LHCN-M2 (cell line): ENCODE measurements at places on chromosomes 13 and 19. TPM values are rescaled to one million over a fixed set of nuclear protein-coding genes. Genes with fewer than 3 reads are reported as not detected.
A peak's percentile ranks its signal among the peaks of the same experiment; 100 is the strongest.

Gene PRDX2
- 101 and 124 TPM in 2 replicates for total RNA-seq

Gene WASF3
- 7.6 and 8.3 TPM in 2 replicates for total RNA-seq

DNA sequence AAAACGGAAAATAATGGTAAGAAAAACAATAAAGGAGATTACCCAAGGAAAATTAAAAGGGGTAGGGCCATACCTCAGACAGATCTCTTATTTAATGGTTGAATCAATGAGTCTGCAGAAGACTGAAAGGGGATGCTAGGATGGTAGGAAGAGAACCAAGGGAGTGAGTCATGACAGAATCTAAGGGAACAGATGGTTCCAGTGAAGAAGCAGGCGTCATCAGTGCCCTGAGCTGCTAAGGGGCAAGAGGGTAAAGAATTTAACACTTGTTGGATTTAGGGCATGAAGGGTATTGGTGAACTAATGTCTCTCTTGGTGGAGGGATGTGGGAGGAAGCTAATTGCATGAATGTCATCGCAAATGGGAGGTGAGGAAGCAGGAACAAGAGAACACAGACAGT lies 329.2 kb upstream of the TSHZ3 start:
- peak; percentile 76 for DNase-seq

- peak; percentile 70 for DNase-seq
Measured at GRCh38 chr13:97194479-97194878, 27.7 kb upstream of the MBNL2 start.

- DNase-seq, result no peak
Measured at GRCh38 chr13:28494504-28494777, 487 bp downstream of the FLT1 start.

- peak; percentile 27 for DNase-seq
Measured at GRCh38 chr19:32404933-32405430, 588 bp upstream of the DPY19L3 start.

Gene MAN2B1
- total RNA-seq, result 48.1 and 73.8 TPM in 2 replicates

- no peak for DNase-seq
Measured at GRCh38 chr19:5996102-5996501, 18.2 kb upstream of the RANBP3 start.

GRCh38 chr19:24099829-24100228 lies 12.8 kb downstream of the ZNF254 start:
- DNase-seq, result no peak

Gene PSG5
- total RNA-seq, result 0.52 and 0.64 TPM in 2 replicates

- no peak for DNase-seq
Measured at GRCh38 chr13:20672772-20673171, 30.7 kb upstream of the IL17D start.

DNA sequence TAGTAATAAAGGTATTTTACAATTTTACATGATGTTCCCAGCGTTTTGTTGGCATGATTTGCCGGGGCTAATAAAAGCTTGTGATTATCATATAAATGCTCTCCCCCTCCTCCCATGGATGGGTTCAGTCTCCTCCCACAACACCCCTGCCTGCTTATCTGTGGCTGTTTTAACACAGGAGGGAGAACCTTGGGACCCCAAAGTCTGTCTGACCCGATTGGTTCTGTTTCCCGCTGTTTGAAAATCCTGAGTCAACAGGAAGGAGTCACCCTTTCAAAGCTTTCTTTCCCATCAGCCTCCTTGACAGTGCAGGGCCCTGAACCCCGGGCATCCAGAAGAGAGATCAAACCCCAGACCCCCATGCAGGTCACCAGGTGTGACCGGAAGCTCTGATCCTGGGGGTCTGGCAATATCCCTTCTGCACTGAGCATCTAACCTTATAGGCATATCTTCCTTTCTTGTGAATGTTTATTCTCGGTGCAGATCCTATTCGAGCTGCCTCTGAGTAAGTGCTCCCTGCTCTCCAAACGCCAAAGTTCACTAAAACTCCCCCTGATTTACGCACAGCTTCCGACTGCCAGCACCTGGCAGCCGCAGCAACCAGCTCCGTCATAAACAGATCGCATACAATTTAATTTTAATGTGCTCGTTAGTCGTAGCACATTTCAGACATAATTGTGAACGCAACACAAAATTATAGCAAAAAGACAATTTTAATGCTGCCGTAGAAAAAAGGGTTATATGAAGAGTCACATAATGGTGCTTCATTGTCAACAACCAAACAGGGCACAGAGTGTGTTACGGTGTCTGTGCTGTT lies 74.8 kb downstream of the TSHZ3 start:
- DNase-seq, result no peak

GRCh38 chr13:53216773-53217172 lies 188.2 kb downstream of the OLFM4 start:
- DNase-seq, result no peak

DNA sequence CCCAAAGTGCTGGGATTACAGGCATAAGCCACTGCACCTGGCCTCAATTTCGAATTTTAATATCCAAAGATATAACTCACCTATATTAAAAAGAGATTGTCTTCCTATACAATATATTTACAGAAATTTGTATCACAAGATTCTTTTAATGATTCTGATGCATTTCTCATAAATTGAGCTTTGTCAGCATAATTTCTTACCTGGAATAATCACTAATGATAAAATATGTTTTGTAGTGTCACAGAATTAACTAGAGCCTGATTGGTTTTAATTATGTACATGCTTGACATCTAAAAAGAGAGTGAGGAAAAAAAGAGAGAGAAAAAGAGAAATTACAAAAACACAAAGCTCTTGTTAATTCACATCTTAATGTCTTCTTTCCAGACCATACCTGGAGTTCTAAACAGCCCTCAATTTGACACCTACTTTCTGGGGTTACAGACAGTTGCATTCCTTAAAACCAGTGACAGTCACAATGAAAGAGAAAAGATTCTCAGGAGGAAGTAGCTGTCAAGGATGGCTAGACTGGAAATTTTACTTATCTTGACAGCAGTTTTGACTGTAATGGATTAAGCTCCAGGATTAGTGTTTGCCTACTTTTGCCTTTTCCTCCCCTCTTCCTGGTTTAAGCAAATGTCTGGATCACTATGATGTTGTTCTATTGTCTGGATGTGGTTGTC lies 214.4 kb downstream of the SPRY2 start:
- DNase-seq, result no peak

DNA sequence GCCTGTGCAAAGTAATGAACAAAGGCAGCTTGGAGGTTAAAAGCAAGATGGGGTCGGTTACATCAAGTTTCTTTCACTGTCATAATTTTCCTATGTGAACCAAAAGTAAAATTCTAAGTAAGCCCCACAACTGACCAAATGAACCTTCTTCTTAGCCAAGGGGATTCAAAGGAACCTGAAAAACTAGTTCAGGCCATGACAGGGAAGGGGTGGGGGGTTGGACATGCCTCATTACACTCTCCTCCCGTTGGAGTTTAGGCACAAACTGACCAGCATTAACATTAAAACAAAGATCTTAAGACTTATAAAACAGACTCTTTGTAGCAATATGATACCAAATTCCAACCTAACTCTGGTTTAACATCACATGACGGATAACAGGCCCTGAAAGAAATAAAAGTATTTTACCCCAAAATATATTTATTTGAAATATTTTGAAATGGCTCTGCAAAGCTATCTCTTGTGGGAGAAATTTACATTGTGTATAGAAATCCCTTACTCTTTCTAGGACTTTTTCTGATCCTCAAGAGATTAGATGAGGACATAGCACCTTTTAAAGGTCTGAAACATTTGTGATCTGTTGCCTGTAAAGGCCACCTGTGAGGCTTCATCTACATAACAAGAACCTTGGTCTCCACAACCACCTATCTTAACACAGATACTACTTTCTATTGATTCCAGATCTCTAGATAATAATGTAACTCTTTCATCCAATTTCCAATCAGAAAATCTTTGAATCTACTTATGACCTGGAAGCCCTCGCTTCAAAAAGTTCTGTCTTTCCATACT lies 1829.0 kb upstream of the MIR17HG start:
- no peak for DNase-seq

DNA sequence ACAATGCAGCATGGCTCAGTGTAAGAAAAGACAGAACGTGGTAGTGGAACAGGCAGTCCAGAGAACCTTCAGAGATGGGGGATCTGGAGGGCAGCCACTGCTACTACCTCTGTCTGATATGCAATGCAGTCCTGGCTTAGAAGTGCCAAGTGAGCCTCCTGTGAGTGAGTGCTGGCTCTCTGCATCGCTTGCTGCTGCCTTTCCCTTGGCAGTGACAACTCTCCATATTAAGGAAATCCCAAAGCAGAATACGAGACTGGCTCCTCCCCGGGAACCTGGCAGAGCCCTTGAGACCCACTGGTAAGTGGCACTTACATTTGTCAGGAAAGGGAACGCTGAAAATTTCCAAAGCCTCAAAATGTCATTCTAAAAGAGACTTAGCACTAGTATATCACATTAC lies 7.5 kb downstream of the DOCK9 start:
- no peak for DNase-seq

DNA sequence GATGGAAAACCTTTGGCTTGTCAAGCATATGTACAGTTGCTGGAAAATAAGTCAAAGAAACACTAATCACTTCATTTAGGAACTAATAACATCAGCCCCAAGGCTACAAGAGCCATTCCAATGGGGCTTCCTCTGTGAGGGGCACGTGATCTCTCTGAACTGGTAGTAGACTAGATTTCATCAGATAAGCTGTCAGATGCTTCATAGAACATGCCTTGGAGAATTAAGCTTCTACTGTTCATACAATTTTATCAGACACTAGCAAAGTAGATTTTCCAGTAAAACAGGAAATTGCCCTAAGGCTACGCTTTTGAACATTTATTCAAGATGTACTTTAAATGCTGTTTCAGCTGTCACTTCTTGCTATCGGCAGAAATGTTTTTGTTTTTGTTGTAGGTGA lies 107.8 kb downstream of the EDNRB start:
- DNase-seq, result no peak

- DNase-seq, result no peak
Measured at GRCh38 chr19:13623716-13624710, 117.7 kb upstream of the CACNA1A start.

DNA sequence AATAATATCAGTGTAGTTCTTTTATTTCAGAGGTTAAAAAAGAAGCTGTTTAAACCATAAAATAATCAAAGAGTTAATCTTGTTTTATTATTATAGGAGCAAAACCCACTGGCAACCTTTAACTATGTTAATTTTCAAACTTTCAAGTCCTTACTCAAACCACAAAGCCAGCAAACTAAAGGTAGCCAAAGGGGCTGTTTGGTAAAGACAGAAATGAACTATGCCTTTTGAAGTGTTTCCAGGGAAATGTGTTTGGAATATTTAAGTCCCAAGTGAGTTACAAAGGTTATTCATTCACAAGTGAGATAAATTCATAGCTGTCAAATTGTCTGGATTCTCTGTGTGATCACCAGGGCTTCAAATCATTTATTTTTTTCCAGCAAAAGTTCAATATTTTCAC lies 264.7 kb downstream of the MZT1 start:
- no peak for DNase-seq

- peak; percentile 5 for DNase-seq
Measured at GRCh38 chr19:16969135-16969534, 57.5 kb downstream of the CPAMD8 start.

DNA sequence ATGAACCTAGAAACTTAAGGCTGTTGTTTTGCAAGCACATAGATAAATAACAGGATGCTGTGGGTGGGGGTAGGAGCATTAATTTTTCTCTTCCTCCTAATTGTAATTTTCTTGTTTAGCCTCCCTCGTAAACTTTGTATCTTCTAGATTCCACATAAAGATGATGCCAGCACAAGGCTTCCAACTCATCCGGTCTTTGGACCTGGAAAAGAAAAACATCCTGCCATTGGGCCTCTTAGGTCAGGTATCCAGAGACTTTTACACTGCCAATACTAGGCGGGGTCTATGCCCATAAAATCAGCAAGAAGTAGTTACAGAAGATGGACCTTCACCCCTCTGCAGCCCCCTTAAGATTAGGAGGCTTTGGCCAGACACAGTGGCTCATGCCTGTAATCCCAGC lies 35.4 kb upstream of the KPNA3 start:
- no peak for DNase-seq

GRCh38 chr19:17931532-17932191 lies 1.2 kb upstream of the CCDC124 start:
- DNase-seq, result no peak

Gene OR7C1
- total RNA-seq, result 0.06 and 0.23 TPM in 2 replicates

Gene SYDE1
- 68.1 and 78.8 TPM in 2 replicates for total RNA-seq

- DNase-seq, result no peak
Measured at GRCh38 chr19:44947041-44947581, 1.3 kb downstream of the APOC2 start.

- DNase-seq, result no peak
Measured at GRCh38 chr19:5825178-5825577, 14.3 kb downstream of the FUT6 start.

GRCh38 chr13:113638173-113638746 lies 19.7 kb downstream of the ATP4B start:
- DNase-seq, result no peak

Gene FBL
- total RNA-seq, result 68.2 and 80.9 TPM in 2 replicates
